ENCODE measurements at places on chromosomes 6 and 20.

GRCh38 chr20:25487306-25487705 is 79.8 kb downstream of the GINS1 start:
- no peak for DNase-seq

DNA sequence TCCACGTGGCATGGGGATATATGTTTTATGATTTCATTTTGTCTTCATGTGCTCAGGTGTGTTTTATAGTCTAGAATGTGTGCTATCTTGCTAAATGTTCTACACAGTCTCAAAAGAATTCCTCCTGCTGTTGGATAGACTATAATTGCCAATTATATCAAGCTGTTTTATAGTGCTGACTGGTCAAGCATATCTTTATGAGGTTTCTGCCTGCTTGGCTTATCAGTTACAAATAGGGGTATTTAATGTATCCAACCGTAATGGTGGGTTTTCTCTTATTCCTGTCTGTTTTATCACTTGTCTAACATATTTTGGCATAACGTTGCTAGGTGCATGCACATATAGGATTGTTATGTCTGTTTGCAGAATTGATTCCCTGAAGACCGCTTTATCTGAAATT is 201.3 kb downstream of the EYS start:
- no peak for DNase-seq

- DNase-seq: no peak
Measured at GRCh38 chr20:5353624-5354496, 37.1 kb upstream of the PROKR2 start.

DNA sequence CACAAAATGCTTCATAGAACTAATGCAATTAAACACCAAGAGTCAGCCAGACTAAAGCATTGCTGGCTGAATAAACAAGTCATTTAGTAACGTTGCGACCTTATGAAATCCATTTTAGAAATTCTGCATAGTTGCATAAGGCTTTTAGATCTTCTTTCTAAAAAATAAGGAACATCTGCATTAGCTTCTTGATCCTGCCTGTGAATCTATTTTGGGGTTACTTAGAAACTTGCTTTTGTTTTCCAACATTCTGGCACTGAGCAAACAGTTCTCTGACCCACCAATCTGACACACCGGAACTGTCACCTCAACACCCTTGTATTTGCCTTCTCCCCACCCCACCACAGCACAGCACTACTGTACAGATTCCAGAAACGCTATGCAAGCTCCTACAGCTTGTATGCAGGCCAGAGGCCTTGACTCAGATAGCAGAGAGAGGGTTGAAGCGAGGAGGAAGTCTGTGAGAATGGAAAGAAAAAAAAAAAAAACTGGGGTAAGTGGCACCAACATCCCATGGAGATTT is 55.0 kb downstream of the KIF13A start:
- DNase-seq: no peak

GRCh38 chr6:116564311-116564710 is 7.0 kb upstream of the RWDD1 start:
- DNase-seq: no peak

- DNase-seq: no peak
Measured at GRCh38 chr6:97963193-97963592, 680.2 kb upstream of the MMS22L start.

DNA sequence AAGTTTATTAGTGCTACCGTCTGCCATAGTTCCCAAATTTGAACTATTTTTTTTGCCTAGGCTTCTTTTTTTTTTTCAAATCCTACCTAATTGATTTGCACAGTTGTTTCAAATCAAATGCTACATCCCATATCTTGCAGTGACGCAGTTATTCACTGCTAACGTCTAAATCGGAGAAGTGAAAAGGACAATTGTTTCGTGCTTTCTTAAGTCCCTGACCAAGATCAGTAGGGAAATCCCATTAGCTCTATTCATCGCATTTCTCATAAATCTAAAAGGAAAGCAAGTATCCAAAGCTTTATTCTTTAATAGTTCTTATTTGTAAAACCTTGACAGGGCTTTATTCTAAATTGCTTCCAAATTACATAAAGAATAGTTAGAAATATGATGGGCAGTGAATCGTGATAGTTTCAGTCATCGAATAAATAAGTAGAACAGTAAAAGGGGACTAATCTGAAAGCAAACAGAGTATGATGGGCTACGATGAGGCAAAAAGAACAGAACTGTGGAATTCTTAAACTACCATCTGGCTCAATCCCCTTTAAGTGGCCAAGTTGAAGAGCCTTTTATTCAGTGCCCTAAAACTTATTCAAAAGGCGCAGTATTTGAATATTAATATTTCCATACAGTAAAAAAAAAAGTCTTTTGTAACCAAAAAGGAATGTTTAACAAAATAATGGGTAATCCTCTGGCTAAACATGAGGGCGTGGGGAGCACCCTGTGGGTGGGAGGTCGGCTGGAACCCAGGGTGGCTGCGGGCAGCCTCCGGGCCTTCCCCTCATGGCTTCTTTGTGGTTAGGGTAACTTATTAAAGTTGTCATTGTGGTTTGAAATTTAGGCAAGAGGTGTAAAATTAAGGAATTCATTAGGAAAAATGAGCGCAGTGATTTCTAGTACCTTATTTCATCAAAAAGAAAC is 3.0 kb upstream of the ARID1B start:
- no peak for DNase-seq

DNA sequence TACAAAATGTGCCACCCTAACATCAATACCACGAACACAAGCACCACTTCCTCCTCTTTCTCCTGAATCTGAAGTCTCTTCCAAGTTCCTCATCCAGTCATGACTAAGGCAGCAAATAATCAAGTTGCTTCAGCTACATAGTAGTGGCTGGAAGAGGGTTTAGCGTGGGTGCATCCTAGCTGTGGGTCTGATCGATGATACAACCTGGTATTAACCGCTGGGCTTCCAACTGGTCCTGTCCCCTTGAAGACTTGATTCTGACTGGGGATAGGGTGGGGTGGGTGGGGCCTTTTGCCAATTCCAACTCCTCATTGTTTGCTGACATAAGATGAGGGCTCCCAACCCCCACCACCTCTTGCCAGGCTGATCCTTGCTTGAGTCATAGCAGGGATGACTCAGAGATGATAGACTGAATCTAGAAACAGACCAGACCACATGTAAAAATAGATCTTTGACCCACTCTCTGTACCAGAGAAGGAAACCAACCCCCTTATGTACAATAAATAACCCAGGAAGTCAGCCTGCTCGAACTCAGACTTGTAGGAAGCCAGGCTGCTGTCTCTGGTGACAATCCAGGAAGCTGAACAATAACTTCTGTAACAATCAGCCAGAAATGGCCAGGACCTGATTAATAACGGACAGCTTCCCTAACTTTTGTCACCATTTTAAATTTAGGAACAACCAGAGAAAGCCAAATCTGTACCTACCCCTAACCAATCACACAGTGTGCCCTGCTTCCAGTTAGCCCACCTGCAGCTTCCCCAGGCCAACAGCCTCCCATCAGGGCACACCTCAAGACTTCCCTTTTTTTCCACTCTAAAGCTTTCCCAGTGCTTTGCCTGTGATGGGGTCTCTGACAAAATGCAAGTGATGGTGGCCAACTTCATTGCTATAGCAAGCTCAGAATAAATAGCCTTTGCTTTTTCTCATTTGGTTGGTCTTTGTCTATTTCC is 68.9 kb upstream of the FAM184A start:
- peak; percentile 25 for DNase-seq

DNA sequence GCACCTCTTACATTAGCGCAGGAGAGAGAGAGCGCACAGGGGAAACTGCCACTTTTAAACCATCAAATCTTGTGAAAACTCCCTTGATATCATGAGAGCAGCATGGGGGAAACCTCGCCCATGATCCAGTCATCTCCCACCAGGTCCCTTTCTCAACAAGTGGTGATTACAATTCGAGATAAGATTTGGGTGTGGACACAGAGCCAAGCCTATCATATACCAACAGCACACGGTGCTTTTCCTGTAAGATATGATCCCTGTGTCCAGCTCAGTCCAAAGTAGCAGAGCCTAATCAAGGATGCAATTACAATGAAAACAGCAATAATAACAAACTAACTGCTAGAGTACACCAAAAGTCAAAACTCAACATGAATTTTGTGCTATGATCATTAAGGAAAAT is 148.7 kb upstream of the TCF21 start:
- DNase-seq: no peak

- DNase-seq: no peak
Measured at GRCh38 chr20:49210101-49210756, 9.0 kb upstream of the DDX27 start.

GRCh38 chr6:36327226-36327918 is 9.3 kb downstream of the BNIP5 start:
- no peak for DNase-seq

- no peak for DNase-seq
Measured at GRCh38 chr6:53458105-53458866, 86.6 kb downstream of the GCLC start.

- DNase-seq: no peak
Measured at GRCh38 chr6:19870322-19870721, 33.2 kb downstream of the ID4 start.

DNA sequence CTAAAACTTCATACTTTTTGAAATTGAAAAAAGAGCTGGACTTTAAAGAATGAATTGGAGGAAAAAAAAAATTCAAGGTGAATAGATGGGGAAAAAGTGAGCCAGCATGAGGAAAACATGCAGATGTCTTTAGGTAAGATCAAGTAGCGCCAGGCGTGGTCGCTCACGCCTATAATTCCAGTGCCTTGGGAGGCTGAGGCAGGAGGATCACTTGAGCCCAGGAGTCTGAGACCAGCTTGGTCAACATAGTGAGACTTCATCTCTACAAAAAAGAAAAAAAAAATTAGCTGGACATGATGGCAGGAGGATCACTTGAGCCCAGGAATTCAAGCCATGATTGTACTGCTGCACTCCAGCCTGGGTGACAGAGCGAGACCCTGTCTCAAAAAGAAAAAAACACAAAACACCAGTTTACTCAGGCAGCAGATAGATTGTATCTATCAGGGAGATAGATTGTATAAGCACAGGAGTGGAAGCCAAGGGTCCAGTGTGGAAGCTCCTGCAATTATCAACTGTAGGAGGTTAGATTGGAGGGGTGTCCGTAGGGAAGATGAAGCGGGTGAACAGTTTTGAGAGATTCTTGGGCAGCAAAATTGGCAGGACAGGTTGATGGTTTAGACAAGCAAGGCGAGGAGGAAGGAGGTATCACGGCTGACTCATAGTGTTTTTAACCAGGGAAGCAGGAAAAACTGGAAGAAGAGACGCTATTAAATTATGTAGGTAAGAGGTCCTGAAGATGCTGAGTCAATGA is 97.6 kb upstream of the ZNF217 start:
- DNase-seq: no peak

DNA sequence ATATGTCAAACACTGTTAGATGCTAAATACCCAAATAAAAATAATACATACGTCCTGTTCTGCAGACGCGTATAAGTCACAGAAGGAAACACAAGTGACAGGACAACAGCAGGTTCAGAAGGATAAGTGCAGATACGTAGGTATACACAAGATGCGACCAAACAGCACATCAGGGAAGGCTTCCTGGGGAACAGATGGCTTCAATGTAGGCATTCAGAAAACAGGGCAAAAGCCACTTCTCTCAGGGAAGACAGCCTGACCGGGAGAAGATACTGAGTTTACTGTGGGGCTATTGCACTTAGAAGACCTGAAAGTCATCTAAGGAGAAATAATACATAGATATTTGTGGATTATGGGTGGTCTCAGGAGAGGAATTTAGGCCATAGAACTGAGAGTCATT is 1.9 kb downstream of the HLA-DPA1 start:
- no peak for DNase-seq

- no peak for DNase-seq
Measured at GRCh38 chr6:102902471-102902870, 1509.0 kb downstream of the GRIK2 start.

DNA sequence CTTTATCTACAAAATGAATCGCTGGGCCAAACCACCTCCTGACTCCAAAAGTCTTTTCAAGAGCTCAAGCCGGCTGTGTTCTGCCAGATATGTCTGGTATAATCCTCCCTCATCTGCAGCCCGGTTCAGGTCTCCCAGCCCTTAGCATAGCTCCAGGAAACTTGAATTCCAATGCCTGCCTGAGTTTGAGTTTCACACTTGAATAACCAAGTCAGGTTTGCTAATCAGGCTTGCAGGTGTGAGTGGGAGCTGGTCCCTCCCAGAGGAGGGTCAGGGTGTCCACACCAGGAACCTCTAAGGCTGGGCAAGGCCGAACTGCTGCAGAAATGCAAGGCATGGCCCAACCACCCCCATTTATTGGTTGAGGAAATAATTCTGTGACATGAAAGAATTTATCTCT is 96.6 kb downstream of the TMEM242 start:
- no peak for DNase-seq

- no peak for DNase-seq
Measured at GRCh38 chr6:44021589-44022295, 105.5 kb downstream of the MRPL14 start.

DNA sequence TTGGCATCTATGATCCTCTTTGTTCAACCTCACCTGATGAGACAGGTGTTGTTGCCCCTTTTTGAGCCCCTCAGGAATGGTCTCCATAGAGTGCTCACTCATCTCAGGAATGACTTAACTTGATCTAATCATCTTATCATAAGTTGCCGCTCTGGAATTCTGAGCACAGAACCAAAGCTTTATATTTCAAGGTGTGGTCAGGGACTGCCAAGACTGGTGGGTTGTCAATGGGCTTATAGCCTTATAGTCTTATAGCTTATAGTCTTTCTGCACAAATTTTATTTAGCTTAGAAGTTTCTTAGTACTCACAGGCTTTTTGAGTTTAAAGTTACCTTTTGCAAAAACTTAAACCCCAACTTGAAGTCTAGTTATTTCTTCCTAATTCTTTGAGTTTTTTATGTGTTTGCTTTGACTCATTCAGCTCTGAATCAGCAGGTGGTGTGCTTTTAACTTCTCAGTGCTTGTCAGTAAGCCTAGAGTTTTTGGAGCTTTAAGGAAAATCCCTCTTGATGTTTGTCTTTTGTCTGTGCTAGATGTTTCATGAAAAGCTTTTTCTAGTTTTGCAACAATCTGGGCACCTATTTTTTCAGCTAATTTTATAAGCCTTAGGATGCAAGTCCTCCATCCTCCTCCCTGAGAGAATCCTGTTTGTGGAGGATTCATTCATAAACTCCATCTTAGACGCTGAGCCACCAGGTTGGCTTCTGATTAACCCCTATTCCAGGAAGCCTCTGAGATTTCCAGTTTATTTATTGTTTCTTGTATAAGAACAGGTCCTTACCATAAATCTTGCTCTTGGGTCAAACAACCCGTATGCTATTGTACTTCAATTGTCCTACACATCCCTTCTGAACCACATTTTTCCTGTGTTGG is 72.3 kb upstream of the SSTR4 start:
- no peak for DNase-seq

DNA sequence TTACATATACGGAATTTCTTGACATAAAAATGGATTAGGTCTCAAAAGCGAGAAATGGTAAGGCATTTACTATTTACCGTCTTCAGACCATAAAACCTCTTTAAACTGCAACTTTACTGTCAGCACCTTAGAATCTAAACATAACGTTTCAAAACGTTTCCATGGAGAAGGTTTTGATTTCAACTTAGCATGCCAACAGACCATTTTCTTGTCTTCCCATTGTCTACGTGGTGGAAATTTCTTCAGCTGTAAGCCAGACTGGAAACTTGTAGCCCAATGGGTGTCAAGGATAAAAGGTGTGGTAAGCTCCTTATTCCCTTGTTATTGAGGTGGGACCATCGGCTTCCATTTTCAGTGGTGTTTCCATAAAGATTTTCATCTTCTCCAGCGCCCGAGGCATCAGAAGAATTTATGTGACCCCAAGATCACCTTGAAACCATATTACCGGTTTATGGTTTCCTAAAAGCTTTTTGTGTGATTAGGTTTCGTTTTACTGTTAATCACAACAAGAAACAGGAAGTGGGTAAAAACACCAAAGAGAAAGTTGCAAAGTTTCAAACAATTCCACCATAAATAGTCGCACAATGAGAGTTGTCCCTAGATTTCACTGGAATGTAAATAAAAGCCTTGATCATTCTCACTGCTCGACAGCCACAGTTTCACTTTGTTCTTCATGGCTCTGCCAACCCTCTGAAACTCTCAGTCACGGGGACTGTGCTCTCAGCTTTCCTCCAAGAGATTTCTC is 63.0 kb upstream of the CD2AP start:
- DNase-seq: no peak

Measured in stimulated activated CD8-positive, alpha-beta memory T cell treated with anti-CD3 and anti-CD28 coated beads, Interleukin-7, amount 100 ng/mL, for 48 hours (primary cell).